ENCODE measurements at places on chromosomes 6 and 20.

DNA sequence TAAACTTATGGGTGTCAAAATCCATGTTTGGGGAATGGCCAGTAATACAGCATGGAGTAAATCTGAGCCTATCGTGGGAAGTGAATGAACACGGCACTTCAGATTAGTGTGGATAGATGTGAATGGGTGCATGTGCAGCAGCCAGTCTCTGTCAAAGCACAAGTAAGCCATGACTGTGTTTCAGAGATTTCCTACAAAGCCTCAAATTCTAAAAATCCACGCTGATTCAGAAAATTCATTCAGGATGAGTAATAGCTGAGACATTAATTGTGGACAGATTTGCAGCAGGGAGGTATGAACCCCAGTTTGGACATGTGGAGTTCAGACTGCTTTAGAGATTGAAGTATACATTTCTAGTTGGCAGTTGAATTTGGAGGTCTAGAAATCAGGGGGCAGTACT, 115.1 kb downstream of the QKI start:
- no peak for DNase-seq

- no peak for DNase-seq
These were observed 261.8 kb downstream of the ADGB start for GRCh38 chr6:146860583-146860982.

DNA sequence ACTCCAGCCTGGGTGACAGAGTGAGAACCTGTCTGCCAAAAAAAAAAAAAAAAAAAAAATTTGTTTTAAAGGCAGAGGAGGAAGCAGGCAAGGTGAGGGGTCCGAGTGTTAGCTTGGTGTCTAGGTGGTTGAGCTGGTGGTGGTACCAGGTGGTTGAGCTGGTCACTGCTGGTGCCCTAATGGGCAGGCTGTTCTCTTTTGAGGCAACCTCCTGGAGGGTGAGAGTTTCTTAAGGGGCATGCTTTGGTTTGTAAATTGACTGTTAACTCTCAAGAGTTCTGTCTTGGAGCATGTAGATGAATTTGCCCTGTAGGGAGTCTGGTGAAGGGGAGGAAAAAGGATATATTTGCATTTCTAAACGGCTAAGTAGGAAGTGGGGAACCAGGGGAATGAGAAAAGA, 52.7 kb downstream of the BANF2 start:
- DNase-seq = peak; percentile 43

GRCh38 chr6:168726312-168726856, 285.4 kb downstream of the SMOC2 start:
- DNase-seq = no peak

GRCh38 chr6:35168461-35168861, 27.3 kb upstream of the TCP11 start:
- DNase-seq = no peak

- no peak for DNase-seq
These were observed 209.6 kb upstream of the DTNBP1 start for GRCh38 chr6:15872241-15873103.

DNA sequence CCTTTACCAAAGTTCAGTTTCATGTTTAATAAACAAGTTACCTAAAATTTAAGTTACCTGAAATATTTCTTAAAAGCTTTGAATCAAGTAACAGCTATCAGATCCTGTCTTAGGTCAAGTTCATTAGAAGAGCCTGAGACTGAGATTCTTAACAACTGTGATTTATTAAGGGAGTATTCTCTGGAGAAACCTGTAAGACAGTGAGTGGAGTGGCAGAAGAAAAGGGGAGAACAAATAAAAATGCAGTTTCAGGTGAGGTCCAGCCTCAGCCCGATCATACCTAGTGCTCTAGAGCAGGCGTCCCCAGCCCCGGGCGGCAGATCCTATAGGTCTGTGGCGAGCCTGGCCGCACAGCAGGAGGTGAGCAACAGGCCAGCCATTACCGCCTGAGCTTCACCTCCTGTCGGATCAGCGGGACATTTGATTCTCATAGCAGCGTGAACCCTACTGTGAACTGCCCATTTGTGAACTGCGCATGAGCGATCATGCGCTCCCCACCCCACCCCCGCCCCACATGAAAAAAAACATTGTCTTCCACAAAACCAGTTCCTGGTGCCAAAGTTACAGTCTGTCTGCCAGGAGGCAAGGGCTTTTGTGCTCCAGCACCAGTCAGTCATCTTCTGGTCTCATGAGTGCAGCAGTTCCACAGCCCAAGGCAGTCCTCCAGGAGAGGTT, 59.2 kb upstream of the ADGRB3 start:
- peak; percentile 80 for DNase-seq

- no peak for DNase-seq
These were observed 13.9 kb downstream of the GCM1 start for GRCh38 chr6:53134601-53135235.

Measured in GM23338 (cell line).